Activated T-cell treated with anti-CD3 and anti-CD28 coated beads, Interleukin-2, amount 50 U/mL, for 4 hours (primary cell): ENCODE measurements at places on chromosomes 2 and 18. TPM values are rescaled to one million over a fixed set of nuclear protein-coding genes. Genes with fewer than 3 reads are reported as not detected.

Gene SERPINB8
- 17.4 TPM for total RNA-seq

GRCh38 chr2:53040536-53041229 is 726.9 kb upstream of the CHAC2 start:
- DNase-seq: no peak

GRCh38 chr18:36539674-36540231 is 242.2 kb downstream of the FHOD3 start:
- DNase-seq: no peak

DNA sequence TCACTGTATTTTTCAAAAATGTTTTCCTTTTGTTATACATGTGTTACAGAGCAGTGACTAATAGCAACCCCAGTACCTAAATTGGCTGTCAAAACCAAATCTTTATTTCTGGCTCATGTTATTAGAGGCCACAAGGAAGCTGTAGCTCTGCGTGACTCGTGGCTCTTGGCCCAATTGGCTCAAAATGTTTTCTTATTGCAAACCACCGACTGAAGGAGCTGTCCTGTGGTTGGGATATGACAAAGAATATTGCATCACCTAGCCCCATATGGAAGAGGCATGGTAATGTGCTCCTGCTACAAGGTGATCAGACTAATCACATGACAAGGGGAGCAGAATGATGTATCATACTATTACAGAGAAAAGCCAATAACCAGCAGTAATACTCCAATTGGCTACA is 1058.5 kb downstream of the CBLN2 start:
- DNase-seq: no peak

- no peak for DNase-seq
Measured at GRCh38 chr2:43831543-43832294, 6.9 kb downstream of the ABCG5 start.

DNA sequence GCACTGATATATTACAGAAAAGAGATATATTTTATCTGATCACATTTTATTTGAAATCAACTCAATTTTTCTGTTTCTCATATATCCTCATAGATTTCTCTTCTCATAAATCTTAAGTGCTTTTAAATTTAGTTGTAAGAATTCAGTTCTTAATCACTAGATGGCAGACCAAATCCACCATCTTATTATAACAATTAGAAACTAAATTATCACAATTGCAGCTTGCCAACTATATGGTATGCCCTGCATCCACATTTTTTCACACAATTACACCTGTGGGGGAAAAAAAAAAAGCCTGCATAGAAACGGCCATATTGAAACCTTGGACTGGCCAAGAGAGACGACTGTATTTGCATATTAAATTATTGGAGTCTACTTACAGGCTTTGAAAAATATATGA is 64.4 kb downstream of the COL5A2 start:
- DNase-seq: no peak

DNA sequence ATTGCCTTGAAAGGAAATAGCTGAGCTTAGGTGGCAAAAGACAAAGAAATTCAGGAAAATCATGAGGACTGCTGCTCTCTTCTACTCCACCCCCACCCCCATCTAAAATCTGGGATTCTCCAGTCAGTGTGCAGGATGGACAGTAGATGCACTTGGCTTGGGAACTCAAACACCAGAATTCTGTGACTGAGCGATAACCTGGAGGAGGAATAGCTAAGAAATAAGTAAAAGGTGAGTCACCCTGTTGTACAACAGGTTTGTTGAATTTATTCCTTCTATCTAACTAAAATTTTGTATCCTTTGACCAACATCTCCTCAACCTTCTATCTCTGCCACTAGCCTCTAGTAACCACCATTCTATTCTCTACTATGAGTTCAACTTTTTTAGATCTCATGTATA is 1029.9 kb upstream of the ACVR2A start:
- DNase-seq: no peak
